T-cell (primary cell): ENCODE measurements at places on chromosomes 12 and 14.

GRCh38 chr14:68450391-68451120, 342.3 kb downstream of the ZFP36L1 start:
- DNase-seq, result no peak

DNA sequence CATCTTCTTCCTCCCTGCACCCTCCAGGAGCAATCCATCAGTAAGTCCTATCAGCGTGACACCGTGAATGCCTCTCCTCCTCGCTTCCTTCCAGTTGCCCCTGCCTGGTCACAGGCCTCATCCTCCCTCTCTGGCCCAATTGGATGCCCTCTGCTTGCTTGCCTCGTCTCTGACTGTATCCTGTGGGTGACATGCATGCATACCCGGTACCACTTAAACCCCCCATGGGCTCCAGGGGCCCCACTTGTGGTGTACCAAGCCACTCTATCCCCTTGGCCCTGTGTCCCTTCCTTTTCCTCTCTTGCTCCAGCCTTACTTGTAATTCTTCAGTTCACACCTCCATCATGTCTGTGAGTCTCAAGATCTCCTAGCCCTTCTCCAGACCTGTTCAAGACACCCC, 106.0 kb upstream of the RTL1 start:
- no peak for DNase-seq

- DNase-seq, result no peak
Observed at GRCh38 chr14:103393676-103394626, 8.7 kb downstream of the MARK3 start.

- DNase-seq, result no peak
Observed at GRCh38 chr14:64235652-64236640, 58.2 kb downstream of the ESR2 start.

GRCh38 chr14:22555384-22556011, 33.5 kb downstream of the DAD1 start:
- DNase-seq, result no peak

DNA sequence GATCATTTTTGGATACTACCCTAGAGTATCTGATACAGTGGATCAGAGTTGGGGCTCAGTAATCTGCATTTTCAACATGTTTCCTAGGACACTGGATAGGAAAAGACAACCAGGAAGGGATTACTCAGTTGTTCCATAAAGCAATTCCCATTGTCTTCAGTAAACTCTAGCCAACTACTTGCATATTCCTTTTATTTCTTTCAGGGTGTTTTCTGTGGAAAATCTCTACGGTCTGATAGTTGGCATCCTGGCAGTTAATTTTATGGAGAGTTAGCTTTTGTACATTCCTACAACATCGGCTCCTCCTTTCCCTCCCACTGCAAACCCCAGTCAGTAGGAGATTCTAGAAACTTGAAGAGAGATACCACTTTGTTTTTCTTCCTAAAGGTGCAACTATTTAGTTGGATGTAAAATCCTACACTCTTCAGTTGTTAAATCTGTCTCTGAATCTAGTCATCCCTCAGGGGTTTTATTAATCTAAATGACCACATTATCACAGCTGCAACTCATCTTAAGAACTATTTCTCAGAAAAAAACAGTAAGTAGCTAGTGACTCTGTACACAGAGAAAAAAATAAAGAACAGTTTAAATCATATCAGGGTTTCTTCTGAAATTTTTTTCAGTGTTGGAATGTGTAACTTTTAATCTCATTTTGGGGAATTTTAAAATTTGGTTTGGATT, 103.9 kb downstream of the PDE3A start:
- no peak for DNase-seq

DNA sequence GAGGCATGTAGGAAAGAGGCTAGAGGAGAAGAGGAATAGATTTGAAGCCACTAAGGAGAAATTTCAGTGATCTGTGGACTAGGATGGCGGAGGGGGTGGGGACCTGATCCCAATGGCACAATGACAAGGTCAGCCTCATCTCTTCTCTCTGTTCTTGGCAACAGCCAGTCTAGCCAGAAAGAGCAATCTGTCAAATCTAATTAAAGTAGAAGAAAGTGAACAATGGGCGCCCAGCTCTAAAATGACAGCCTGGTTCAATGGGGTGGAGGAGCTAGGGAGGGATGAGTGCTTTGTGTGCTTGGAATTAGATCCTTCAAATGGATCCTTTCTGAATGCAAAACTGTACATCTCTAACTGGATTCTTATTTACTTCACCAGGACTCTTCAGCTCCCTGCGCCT, 37.2 kb upstream of the TUBA1C start:
- no peak for DNase-seq
